Stimulated activated naive CD4-positive, alpha-beta T cell (primary cell): ENCODE measurements at places on chromosomes 13 and 19.
A peak's percentile ranks its signal among the peaks of the same experiment; 100 is the strongest.

DNA sequence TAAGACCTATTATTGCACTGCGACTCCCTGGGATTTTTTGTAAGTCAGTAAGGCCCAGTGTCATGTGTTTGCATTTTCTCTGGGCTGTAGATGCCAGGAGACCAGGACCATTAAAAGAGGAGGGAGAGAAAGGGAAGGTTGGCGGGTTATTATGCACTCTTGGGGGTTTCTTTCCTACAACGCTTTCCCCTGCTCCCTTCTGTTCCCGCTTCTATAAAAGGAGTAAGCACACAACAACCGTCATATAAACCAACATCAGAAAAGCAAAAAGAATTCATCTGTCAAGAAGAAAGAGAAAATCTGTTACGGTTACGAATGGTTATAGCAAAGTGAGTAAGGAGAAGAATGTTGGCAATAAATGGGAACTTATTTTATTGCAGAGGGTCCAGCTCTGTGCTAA is 541.8 kb downstream of the IRS2 start:
- DNase-seq = no peak

GRCh38 chr13:111115061-111115964 is at the start of gene ARHGEF7:
ARHGEF7 (plus strand) TSS chr13:111115310; CDS start chr13:111115527, 217 bp downstream.
- no peak for DNase-seq

GRCh38 chr19:8017808-8018207 is 12.4 kb upstream of the ELAVL1 start:
- DNase-seq = no peak

GRCh38 chr13:113178070-113178895 is 19.8 kb downstream of the PROZ start:
- DNase-seq = no peak

DNA sequence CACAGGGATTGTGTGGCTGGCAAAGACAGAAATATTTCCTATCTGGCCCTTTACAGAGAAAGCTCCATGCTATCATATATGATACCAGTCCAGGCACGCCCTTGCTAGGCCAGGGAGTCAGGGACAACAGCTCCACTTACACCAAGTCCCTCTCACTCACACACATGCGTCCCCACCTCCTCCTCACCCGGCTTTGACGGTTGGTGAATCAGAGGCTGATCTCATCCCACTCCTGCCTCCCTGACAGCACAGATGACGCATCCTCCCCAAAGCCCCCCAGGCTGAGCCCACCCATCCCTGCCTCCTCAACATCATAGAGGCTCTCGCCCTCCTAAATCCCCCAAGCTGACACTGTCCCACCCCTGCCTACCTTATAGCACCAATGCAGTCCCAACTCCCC is 62.7 kb downstream of the F2RL3 start:
- DNase-seq = no peak

DNA sequence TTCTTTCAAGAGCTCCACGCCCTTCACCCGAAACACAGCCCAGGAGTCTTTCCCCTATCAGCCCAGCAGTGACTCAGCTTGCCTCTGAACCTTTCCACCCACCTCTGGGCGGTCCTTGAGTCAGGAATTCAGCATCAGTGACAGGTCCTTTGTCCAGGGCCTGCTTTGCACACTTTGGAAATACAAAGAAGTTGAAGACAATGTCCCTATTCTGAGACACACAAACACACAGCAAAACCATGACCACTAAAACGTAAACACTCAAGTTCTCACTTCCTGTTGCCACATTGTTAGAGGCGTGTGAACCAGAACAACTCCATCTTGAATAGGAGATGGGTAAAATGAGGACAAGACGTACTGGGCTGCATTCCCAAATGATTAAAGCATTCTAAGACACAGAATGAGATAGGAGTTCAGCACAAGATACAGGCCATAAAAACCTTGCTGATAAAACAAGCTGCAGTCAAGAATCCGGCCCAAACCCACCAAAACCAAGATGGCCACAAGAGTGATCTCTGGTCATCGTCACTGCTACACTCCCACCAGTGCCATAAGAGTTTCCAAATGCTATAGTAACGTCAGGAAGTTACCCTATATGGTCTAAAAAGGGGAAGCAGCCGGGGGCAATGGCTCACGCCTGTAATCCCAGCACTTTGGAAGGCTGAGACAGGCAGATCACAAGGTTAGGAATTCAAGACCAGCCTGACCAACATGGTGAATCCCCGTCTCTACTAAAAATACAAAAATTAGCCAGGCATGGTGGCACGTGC is 49.2 kb upstream of the ATP12A start:
- no peak for DNase-seq

- DNase-seq = peak; percentile 51
Measured at GRCh38 chr13:100203696-100204367, 114.9 kb downstream of the PCCA start.

DNA sequence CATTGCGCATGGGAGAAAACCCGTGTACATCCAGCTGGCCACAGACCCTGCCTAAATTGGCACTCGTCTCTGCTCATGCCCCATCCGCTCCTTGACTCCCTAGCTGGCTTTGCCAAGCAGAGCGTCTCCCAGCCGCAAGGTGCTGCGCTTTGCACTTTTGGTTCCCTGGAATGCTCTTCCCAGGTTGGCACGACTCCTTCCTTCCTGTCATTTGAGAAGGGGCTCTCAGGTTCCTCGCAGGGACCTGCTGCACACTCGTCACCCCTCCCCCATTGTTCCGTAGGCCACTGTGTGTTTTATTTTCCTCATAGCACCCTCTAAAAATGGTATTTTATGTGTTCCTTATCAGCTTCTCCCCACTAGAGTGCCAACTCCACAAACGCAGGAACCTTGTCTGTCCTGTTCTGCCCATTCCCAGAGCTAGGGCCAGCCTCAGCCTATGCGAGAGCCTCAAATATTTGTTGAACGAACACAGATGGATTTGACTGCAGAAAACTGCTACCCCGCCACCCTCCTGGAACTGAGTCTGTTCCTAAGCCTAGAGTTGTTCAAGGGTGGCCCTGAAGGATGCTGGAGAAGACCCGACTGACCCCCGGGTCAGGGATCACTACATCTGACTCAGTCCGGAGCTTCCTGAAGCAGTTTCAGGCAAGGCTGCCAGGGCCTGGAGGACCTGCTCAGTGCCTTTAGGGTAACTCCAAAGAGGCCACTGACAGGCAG is 8.4 kb upstream of the CEBPA start:
- no peak for DNase-seq

- DNase-seq = no peak
Measured at GRCh38 chr13:27641711-27642502, 20.2 kb downstream of the POLR1D start.

DNA sequence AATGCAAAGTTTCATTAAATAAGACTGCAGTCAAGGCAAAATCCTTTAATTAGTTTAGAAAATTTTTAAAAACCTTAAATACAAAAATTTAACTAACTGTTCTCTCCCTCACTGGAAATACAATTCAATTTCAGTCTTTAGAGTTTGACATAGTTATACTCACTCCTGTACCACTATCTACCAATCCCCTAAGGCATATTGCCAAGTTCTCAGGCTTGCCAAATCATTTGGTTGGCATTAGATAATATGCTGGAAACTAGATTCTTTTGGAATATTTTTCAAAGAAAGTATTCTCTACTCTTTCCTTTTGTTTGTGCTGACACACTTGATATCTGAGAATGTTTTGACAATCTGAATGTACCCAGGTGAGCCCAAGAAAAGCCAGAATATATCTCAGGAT is 77.2 kb downstream of the TSC22D1 start:
- DNase-seq = no peak

DNA sequence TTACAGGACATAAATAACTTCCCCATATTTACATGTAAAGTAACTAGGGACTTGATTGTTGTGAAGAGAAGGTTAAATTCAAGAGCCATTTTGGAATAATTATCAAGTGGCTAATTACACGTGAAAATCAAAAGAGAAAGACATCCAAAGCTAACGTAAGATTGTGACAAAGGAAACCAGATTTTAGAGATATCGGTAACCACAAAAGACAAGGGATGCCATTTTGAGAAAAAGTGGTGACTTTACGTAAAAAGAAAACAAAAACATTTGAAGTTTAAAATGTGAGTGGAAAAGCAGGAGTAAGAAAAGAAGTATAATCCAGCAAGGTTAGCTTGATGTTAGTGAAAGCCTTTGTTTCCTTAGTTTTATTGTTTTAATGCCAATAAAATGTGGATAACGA is 10.9 kb upstream of the VWA8 start:
- no peak for DNase-seq

GRCh38 chr13:22451327-22451741 is 729.4 kb upstream of the SGCG start:
- no peak for DNase-seq

- no peak for DNase-seq
Measured at GRCh38 chr13:26628706-26629105, 71.2 kb downstream of the WASF3 start.
